ENCODE measurements at places on chromosomes 5 and 9.

GRCh38 chr5:142959683-142960657 is 189.8 kb downstream of the ARHGAP26 start:
- DNase-seq, result no peak

DNA sequence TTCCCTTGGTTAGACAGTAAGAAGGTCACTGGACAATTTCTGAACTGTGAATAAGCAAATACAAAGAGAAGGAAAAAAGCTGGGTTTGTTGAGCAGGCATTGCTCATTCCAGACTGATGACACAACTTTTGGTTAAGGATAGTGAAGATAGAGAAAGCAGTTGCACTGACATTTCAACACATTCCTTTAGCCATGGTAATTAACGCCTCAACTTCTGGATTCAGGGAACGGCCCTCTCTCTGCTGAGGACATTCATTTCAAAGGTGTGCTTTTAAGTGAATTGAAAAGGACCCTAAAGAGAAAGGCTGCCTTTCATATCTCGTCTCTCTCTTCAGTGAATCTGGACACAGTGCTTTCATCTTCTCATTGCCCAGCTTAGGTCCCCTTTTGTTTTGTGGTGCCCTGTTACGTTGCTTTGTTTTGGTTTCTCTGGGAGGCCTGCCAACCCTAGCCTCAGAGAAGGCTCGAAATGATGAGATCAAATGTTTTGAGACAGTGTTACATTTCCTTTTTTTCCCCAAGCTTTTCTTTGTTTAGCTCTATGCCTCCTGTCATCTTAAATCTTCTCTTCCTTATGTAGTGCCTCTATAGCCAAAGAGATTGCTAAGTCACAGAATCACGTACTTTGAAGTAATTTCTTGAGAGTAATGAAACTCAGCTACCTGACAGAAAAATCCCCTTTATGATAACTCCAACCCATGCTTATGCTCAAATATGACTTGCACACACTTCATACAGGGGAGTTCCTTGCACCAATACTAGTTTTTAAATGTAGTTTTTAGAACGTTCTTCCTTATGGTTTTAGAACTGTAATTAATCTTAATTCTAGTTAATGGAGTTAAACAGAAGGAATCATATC is 94.4 kb upstream of the IFNE start:
- DNase-seq, result no peak

DNA sequence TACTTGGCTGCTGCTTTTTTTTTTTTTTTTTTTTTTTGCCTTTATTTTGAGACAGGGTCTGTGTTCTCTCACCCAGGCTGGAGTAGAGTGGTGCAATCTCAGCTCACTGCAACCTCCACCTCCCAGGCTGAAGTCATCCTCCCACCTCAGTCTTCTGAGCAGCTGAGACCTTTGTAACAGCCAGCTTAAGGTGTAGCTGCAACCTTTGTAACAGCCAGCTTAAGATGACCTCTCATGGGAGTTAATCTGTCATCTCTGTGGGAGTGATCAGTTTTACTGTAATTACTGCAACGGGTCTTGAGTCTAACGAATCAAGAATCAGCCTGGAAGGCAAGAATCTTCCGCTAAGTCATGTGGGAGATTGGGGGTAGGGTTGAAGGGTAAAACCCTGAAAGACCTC is 31.6 kb upstream of the SNX2 start:
- no peak for DNase-seq

GRCh38 chr5:93607367-93608258 is 24.6 kb downstream of the NR2F1 start:
- no peak for DNase-seq

DNA sequence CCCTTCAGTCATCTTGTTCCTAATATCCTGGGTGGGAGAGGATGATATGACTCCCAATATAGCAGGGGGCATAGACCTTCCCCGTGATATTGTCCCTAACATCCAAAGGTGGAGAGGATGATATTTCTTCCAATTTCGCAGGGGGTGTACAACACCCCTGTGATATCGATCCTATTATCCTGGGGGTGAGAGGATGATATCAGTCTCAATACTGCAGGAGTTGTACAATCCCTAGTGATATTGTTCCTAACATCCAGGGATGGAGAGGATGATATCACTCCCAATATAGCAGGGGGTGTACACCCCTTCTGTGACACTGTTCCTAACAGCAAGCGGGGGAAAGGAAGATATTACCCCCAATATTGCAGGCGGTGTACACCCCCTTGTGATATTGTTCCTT is 122.6 kb downstream of the TMEM38B start:
- no peak for DNase-seq

DNA sequence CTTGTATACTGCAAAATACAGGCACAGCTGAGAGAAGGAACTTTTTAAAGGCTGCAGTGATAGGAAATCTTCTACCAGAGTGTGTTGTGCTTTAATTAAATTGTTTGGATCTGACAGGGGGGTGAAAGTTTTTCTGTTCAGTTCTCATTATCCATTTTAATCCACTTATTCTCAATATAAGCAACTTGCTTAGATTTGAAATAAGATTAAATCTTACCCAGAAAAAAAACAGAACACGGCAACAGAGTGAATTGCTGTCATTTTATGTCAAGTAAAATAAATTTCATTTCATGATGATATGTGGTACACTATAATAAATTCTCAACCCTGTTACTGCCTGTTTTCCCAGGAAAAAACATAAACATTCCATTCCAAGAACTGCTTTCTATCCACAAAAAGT is 37.1 kb upstream of the CAMK4 start:
- DNase-seq, result no peak

DNA sequence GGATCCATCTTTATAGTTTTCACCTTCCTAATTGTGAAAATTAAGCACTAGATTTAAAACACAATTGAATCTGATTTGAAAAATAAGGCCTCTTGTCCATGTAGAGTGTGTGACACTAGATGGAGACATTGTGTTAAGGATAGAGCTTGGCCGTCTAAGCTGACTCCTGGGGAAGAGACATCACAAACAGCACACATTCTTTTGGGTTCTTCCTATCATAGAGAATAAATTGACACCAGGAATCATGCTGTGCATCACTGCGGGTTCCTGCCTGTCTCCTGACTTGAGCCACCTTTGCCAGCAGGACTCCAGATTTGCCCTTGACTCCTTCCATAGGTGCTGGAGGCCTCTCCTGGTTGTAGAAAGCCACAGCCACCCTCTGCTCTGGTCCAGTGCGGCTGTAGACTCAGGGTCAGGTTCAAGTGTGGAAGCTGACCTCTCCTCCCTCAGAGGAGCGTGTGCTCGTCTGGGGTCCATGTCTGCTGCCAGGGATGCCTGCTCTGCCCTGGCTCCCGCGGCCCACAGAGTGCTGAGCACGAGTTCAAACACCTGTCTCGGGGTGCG is 11.2 kb downstream of the ROPN1L start:
- no peak for DNase-seq

DNA sequence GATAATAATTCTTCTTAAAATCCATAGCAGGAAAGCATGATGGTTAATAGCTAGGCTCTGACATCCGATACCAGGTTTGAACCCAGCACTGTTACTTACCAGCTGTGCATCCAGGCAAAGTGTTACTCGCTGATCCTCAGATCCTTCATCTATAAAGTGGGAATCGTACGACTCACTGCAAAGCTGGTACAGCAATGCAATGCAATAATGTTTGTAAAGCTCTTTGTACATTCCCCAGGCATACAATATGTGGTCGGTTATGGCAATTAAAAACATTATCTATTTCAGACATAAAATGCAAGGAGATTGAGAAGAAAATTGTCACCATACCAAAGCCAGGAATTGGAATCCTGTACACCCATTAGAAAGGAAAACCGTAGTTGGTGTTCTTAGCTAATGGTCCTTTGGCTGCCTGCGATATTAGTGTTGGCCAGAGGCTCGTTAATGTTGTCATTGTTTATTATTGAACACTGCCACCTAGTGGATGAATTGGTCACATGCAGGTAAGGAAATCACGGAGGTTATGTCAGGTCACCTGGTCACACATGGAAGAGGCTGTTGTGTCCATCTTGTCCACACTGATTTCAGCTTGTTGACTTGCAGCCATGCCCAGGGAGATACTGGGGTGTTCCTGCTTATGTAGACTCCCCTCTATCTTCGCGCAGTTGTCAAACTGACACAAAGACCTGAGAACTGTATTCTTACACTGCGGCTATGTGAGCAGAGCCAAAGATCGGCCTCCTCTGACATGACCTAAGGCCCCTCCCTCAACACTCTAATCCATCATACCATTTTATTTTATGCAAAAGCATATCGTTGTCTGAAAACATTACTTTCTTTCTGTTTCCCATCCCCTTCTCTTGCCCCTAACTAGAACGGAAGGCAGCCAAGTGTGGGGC is 87.5 kb upstream of the PPP2R2B start:
- DNase-seq, result no peak

- DNase-seq, result no peak
Measured at GRCh38 chr5:10902145-10902544, 141.1 kb upstream of the DAP start.

GRCh38 chr9:7042124-7042523 is 284.4 kb downstream of the KDM4C start:
- no peak for DNase-seq

DNA sequence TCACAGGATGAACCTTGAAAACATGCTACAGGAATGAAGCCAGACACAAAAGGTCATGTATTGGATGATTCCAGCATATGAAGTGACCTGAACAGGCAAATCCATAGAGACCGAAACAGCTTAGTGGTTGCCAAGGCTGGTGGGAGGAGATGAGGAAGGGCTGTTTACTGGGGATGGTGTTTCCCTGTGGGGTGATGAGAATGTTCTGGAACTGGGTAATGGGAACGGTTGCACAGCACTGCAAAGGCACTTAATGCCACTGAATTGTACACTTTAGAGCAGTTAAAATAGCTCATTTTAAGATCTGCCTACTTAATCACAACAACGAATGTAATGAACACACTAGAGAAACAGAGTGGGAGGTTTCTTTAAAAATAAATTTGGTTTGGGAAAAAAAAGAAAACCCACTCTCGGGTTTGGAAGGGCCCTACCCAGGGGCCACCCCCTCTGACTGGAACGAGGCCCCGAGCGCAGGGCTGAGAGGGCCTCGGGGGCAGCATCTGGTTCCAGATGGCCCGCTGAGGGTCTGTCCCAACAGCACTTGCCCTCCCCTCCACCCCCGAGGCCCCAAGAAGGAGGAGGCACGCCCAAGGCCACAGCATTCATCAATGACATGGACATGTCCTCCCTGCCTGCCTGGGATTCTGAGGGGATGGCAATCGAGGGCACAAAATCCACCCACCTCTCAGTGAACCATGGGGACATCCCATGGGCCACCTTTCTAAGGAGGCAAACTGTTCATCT is 31.7 kb downstream of the SARDH start:
- DNase-seq, result no peak

DNA sequence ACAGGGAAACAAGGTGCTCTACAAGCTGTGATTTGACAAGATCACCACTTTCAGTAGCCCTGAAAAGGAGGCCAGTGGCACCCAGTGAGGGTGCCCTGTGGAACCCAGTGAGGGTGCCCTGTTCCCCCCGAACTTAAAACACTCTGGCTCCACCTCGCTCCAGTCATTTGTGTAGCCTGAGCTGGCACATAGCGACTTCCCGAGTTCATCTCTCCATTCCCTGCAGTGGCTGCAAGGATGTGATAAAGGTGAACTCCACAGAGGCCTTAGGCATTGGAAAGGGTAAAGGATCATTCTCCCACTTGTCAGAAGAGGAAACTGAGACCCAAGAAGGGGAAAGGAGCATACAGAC is 21.9 kb upstream of the ANXA6 start:
- peak; percentile 47 for DNase-seq

GRCh38 chr9:33159777-33160127 is 7.4 kb downstream of the B4GALT1 start:
- no peak for DNase-seq

DNA sequence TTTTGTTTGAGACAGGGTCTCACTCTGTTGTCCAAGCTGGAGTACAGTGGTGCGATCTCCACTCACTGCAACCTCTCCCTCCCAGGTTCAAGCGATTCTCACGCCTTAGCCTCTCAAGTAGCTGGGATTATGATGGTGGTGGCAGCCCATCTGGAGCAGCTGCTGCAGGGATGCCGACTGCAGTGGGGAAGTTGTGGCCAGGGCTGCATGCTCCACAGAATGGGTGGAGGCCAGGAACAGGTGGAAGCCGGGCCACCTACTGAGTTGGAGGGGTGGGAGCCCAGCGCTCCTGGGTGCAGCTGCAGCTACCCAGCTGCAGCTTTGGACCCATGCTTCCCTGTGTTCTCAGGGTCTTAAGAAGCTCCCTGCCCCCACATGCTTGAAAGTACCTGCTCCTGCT is 99.7 kb downstream of the SCAI start:
- no peak for DNase-seq

DNA sequence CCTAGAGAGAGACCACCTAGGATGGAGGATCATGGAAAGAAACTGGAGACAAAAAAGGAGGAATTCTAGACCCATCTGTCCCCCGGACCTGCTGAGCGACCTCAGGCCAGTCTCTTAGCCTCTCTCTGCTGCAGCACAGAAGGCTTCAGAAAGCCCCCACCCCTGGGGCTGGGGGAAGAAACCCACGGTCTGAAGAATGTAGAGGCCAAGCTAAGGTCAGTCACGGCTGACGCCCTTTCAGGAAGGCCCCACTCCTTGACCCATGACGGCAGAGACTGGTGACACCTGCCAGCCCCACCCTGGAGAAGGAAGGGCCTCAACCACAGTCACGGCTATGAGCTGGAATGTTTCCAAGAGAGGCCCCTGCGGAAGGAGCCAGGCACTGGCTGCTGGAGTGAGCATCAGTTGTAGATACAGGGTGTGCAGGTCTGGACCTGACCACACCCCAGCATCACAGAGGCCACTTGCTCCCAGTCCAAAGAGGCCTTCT is 120.5 kb upstream of the BOD1 start:
- DNase-seq, result no peak

DNA sequence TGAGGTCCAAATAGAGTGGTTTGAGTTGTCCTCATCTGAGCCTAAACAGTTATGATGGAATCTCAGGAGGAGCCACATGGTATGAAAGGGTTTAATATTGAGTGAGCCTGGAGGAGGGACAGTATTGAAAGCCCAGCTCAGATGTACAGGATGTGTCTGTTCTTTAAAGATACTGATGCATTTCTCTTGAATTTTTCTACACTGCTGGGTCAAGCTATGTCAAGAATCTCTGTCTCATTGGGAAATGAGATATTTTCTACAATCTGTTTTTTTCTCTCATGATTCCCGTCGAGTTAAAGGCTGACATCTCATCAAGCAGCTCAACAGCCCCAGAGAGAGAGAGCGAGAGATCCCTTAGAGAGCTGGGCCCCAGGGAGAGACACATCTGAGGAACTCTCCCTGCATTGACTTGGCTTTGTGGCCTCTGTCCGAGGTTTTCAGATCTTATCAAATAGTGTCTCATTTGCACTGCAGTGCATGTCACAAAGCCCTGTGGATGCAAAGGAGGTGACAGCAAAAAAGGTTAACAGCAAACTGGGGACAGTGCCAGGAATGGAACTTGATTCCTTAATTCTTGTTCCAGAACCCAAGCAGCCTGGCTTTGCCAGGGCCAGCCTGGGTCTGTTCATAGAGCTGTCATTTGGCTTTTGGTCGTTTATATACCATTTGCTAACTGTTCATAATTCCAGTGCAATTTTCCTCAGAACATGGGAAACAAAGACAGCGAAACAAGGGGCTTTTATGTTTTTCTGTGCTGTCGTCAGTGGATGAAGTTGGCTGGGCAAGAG is 19.0 kb upstream of the ACTBL2 start:
- no peak for DNase-seq

GRCh38 chr5:73380041-73380440 is 68.5 kb downstream of the FOXD1 start:
- no peak for DNase-seq

- no peak for DNase-seq
Measured at GRCh38 chr5:85500869-85501268, 1116.2 kb upstream of the EDIL3 start.

Measured in mesenteric fat pad (tissue), 1 donor.